ENCODE measurements at places on chromosomes 11 and 22.

DNA sequence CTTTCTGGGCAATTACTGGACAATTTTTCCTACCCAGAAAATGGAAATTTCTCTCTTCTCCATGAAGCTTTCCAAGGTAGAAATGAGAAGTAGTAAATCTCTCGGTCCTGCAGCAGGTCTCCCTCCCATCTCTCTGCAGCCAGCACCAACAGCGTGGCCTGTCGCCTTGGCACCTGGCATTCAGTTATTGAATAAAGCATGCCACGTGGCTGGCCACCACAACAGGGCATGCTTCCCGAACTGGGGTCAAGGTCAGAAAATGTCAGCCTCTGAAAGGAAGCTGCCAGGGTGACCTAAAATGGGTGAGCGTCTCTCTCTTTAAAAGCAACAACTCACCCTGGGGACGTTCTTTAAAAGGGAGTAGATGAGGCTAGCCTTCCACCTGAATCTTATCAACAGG is 14.0 kb downstream of the CACNG2 start:
- DNase-seq, result no peak

- no peak for DNase-seq
Observed at GRCh38 chr11:72584293-72584938, 89.8 kb downstream of the PDE2A start.

DNA sequence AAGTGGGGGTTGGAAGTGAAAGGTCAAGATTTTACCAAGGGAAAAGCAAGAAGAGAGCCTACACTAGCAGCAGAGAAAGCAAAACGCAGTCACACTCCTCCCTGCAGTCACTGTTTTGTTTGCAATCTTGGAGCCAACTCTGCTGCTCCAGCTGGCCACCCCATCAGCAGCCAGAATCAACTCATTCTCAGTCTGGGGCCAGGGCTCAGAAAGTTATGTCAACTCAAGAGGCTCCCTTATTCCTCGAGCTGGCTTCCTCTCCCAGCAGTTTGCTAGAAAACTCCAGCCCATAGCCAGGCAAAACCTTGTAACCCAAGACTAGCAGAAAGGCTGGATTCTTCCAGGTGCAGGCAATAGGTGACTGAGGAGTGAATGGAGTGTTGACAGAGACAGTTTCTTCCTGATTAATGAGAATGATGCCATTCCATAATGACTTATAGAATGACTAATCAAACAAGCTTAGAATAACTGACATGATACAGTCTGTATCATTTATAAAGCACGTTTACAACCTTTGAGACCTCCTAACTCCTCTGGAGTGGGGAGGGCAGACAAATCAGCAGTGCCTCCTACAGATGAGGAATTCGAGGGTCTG is 53.4 kb downstream of the P4HA3 start:
- DNase-seq, result no peak

DNA sequence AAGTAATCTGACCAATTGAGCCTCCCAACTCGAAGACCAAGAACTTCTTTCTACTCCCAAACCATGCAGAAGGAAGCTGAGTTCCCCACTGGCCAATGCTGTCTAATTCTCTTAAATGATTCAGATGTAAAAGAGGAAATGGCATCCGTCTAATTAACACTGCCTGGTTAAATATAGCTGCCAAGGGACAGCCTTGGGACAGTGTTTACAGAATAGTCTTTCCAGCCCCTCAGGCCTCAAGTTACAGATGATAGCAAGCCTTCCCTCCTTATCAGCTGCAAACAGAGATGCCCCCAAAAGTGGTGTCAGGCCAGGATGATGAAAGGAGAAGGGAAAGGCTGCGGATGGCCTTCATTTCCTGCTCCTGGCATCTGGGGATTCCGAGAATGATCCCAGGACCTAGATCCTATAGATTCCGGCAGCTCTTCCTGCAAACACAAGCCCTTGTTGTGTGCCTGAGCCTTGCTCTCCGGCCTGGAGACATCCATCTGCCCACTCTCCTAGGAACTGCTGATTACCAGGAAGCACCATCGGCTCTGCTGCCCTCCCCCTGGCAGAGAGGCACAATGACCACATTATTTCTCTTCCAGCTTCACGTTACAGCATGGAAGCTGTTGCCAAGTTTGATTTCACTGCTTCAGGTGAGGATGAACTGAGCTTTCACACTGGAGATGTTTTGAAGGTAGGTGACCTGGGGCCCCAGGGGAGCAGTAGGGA is 13.5 kb upstream of the TMA7B start:
- no peak for DNase-seq

Measured in D341Med (cell line).